ENCODE measurements at places on chromosomes 1 and 21.

GRCh38 chr1:181630838-181631237 lies 147.5 kb downstream of the CACNA1E start:
- no peak for DNase-seq

GRCh38 chr1:157622471-157622870 lies 24.6 kb upstream of the FCRL4 start:
- no peak for DNase-seq

DNA sequence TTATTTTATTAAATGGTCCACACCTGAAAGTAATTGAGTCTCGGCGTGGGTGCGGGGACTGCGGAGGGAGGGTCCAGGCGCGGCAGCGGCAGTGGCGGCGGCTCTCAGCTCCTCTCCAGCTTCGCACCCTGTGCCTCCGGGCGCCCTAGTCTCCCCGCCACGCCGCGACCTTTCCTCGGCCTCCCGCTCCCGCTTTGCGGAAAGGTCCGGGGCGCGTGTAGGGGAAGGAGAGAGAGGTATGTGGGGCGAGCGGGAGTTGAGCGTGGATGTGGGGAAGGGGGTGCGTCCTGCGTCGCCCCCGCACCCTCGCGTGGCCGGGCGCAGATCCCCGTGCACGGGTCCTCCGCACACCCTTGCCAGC lies 13.4 kb upstream of the ALX3 start:
- DNase-seq: no peak

- DNase-seq: peak; percentile 5
Observed at GRCh38 chr1:224061436-224061835, 52.5 kb upstream of the FBXO28 start.

- DNase-seq: no peak
Observed at GRCh38 chr1:214570442-214570841, 19.0 kb upstream of the PTPN14 start.

DNA sequence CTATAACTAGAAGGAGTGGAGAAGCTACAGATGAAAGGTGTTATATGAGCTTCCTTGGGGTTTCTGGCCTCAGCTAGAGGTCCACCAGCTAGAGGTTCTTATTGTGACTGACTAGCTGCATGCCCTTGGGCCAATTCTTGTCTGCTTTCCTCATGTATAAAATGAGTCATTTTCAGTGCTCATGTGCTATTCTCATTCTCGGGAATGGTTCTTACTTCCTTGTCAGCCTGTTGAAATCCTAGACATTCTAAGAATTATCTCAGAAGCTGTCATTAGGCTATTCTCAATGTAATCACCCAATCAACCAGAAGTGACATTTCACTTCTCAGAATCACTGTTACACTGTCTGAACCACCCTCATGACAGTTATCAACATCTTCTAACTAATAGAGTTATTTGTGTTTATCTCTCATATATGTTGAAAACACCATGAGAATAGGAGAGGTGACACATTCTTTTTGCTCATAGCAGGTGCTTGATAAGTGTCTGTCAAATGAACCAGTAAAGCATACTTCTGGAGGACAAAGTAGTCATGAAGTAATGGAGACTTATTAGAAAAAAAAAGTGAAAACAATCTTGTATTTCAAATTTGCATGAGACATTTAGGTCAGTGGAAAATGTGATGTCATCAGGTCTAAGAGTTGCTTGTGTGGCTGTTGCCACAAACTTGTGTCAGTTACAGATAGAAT lies 122.8 kb upstream of the IVNS1ABP start:
- no peak for DNase-seq

GRCh38 chr1:206863266-206863665 lies 2.2 kb upstream of the IL20 start:
- no peak for DNase-seq
